ENCODE measurements at places on chromosomes 11 and 22.

DNA sequence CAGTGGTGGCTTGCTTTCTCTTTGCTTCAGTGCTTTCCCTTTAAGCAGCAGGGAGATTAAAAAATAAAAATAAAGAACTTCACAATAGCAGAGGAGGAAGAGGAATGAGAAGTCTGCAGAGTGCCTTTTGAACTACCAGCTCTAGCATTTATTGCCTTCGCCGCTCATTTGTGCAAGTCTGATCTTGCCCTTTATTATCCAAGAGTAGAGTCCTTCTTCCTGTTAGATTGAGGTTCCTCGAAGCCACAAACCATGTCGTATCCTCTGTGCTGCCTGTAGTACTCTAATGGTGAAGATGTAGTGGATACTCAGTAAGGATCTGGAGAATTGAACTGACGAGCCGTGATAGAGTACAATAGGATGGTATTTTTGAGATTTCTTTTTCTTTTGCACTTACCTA is 101.2 kb upstream of the RAG2 start:
- DNase-seq: peak; percentile 18

DNA sequence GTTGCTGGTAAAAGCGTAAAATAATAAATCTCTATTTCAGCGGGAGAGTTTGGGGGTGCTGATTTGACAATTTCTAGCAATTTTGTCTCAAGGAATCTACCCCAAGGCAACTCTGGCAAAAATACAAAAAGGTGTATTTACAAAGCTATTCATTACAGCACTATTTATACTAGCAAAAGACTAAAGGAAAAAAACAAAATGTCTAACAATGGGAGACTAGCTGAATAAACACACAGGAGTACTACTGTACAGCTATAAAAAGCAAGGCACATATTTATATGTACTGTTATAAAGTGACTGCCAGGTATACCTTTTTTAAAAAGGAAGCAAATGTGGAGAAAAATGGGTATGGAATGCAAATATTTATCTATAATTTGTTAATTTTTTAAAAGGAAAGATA is 32.7 kb downstream of the SLC35F2 start:
- DNase-seq: no peak

GRCh38 chr11:59801981-59802638 is 8.5 kb downstream of the MRPL16 start:
- DNase-seq: no peak

DNA sequence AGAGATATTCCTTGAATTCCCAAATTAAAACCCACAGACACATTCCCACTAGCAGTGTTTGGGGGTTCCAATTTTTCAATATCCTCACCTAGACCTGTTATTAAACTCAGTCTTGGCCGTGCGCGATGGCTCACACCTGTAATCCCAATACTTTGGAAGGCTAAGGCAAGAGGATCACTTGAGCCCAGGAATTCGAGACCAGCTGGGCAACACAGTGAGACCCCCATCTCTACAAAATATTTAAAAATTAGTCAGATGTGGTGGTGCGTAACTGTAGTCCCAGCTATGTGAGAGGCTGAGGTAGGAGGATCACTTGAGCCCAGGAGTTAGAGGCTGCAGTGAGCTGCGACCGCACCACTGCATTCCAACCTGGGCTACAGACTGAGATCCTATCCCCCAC is 53.3 kb downstream of the RRAS2 start:
- no peak for DNase-seq

DNA sequence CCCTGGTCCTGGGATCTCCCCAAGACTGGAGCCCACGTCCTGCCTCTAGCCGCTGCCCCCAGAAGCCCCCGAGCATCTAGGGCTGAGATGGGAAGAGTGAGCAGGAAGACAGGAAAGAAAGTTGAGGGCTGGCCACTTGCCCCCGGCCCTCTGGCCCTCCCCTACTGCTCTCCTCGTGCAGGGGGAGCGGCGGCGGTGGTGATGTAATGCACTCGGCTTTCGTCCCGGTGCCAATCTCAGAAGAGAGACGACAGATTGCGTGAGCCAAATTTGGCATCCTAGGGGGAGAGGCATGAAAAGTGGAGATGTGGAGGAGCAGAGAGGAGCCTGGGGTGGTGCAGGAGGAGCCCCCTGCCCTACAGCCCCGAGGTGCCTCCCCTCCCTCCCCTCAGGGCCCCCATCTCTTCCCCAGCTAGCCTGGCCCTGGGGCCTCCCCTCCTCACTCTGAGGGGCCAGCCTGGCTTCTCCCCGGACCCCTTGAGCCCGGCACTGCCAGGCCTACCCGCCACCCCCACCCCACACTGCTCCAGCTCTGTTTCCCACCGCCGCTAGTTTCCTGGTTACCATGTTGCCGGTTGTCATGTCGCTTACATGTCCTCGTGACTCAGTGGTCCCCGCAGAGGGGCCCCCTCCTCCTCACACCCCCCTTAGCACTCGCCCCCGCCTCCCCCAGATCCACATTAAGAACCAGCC is 2.5 kb downstream of the KCNJ4 start:
- no peak for DNase-seq

- no peak for DNase-seq
Observed at GRCh38 chr11:82873919-82874333, 26.3 kb downstream of the PRCP start.

GRCh38 chr22:47088480-47089158 is 326.2 kb downstream of the TBC1D22A start:
- DNase-seq: no peak

GRCh38 chr22:45318558-45319323 is 9.0 kb downstream of the FAM118A start:
- no peak for DNase-seq

DNA sequence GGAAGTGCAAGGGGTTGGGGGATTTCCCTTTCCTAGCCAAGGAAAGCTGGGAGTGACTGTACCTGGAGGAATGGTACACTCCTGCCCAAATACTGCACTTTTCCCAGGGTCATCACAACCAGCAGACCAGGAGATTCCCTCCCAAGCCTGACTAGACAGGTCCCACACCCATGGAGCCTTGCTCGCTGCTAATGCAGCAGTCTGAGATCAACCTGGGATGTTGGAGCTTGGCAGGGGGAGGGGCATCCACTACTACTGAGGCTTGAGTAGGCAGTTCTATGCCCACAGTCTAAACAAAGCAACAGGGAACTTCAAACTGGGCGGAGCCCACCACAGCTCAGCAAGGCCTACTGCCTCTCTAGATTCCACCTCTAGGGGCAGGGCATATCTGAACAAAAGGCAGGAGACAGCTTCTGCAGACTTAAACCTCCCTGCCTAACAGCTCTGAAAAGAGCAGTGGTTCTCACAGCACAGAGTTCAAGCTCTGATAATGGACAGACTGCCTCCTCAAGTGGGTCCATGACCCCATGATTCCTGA is 58.5 kb downstream of the SLC22A9 start:
- DNase-seq: no peak

DNA sequence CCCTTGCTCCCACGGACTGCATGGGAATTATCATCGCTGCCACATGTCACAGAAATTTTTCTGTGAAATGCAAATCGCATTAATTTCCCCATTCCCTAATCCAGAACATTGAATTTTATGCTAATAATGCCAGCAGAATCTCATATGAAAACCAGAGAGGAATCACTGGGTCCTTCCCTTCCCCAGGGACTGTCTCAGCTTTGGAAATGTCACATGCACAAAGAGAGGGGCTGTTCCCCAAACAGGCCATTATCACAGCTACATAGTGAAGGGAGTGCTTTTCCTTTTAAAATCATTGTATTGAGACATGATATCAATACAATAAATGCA is 954.5 kb downstream of the BRD1 start:
- DNase-seq: no peak

- DNase-seq: no peak
Observed at GRCh38 chr22:35192129-35192918, 65.0 kb upstream of the HMGXB4 start.

DNA sequence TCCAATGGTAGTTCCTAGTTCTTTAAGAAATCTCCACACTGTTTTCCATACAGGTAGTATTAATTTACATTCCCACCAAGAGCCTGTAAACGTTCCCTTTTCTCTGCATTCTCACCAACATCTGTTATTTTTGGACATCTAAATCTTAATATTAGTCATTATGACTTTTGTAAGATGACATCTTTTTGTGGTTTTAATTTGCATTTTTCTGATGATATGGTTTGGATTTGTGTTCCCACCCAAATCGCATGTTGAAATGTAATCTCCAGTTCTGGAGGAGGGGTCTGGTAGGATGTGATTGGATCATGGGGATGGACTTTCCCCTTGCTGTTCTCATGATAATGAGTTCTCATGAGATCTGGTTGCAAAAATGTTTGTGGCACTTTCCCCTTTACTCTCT is 89.0 kb downstream of the MUC15 start:
- DNase-seq: no peak

GRCh38 chr11:2575591-2576051 is 124.2 kb downstream of the KCNQ1OT1 start:
- DNase-seq: peak; percentile 39

DNA sequence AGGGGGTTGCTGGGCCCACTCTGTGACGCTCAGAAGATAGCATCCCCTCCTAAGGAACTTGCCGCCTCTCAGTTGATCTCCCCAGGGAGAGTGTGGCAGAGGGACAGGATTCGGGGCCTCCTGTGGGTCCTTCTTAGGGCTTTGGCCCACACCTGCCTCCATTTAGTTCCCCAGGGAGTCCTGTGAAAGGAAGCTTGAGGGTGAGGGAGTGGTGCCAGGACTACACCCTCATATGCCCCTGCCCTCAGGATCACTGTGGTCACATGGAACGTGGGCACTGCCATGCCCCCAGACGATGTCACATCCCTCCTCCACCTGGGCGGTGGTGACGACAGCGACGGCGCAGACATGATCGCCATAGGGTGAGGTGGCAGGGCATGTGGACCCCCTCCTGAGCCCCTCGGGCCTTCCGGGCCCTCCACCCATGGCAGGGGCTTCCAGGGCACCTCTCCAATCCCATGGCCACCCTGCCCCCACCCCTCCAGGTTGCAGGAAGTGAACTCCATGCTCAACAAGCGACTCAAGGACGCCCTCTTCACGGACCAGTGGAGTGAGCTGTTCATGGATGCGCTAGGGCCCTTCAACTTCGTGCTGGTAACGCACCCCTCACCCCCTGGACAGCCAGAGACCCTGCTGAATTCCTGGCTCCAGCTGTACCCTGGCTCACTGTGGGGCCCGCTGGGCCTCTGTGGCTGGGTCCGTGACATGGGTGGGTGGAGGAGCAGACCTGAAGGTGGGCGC is 3.5 kb downstream of the INPP5J start:
- no peak for DNase-seq

- DNase-seq: no peak
Observed at GRCh38 chr11:112398798-112399478, 138.3 kb upstream of the PLET1 start.

DNA sequence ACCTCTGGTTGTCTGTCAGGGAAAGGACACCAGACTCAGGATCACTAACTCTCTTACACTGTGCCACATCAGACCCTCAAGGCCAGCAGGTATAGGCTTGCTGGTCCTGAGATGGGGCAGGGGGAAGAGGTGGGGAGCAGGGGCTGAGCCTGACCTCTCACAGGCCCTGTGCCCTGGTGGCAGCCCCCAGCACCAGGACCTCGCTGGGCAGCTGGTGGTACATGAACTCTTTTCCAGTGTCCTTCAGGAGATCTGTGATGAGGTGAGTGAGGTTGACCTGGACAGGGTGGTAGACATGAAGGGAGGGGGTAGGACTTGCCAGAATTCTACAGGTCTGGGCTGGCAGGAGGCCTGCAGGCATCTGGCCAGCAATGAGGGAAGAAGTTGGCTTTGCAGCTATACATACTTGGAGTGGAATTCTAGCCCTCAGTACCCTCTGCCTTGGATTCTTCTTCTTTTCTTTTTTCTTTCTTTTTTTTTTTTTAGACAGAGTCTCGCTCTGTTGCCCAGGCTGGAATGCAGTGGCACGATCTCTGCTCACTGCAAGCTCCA is 1.4 kb downstream of the NUDT22 start:
- no peak for DNase-seq

GRCh38 chr11:67043572-67044349 is 12.9 kb upstream of the RHOD start:
- DNase-seq: no peak

GRCh38 chr11:130431801-130432200 is 3.4 kb upstream of the ADAMTS8 start:
- no peak for DNase-seq

- no peak for DNase-seq
Observed at GRCh38 chr11:61133956-61134662, 27.1 kb downstream of the VPS37C start.

- no peak for DNase-seq
Observed at GRCh38 chr11:65778901-65779668, 1.7 kb downstream of the AP5B1 start.

- DNase-seq: peak; percentile 52
Observed at GRCh38 chr11:128687321-128687720, 6.6 kb upstream of the FLI1 start.

GRCh38 chr11:115848080-115848479 is 343.9 kb upstream of the CADM1 start:
- DNase-seq: no peak

GRCh38 chr11:1000357-1001278 is 35.9 kb downstream of the MUC6 start:
- no peak for DNase-seq

GRCh38 chr11:40030867-40031266 is 1428.6 kb downstream of the LRRC4C start:
- DNase-seq: no peak

- DNase-seq: no peak
Observed at GRCh38 chr11:130473056-130473794, 24.8 kb downstream of the ADAMTS15 start.

- DNase-seq: no peak
Observed at GRCh38 chr11:35160902-35161597, 22.1 kb downstream of the CD44 start.

GRCh38 chr11:78630561-78631303 is 56.1 kb upstream of the NARS2 start:
- no peak for DNase-seq

DNA sequence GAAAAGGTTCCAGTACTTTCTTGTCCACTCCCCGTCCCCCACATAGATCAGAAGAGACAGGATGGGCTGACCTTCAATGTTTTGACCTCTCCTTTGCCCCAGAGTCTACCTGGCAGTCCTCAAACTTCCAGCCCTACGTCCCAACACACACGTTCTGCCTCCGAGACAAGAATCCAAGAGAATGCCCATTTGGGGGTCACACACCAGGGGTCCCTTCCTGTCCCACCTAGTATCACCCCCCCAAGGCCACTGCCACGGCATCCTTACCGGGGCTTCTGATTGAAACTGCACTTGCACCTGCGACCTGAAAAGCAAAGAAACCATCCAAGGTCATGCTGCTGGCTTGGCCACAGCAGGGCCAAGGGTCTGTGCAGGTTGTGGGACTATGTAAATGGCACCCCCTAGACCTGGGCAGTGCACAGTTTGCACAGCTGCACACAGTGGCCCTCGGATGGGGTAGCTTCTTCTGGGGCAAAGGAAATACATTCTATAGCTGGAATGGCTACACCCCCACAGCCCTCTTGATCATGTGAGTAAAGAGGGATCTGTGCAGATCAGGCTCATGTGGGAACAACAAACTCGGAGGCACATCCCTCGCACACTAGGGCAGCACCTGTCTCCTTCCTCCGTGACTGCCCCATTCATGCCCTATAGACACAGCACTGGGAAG is 16.5 kb upstream of the FXYD2 start:
- DNase-seq: peak; percentile 4

Data from transverse colon (tissue), 4 donors.